ENCODE measurements at places on chromosomes 2 and 18.

GRCh38 chr2:26054598-26055348, 20.9 kb downstream of the RAB10 start:
- DNase-seq, result no peak

DNA sequence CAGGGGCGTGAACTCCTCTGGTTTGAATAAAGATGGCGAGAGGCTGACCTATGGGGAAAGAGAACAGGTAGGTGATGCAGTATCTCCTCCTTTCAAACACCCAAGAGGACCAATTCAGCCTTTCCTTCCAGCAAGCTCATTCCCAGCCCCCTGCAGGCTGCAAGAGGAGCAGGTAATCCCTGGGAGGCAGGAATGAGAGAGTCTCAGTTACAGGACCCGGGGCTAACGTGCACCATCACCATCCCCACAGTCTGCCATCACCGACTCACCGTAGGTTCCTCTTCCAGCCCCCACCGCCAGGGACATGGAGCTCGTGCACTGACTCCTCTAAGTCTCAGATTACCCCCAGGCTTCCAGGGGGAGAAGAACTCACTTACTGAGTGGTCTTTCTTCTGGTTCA, 26.7 kb downstream of the XDH start:
- no peak for DNase-seq

- peak; percentile 77 for DNase-seq
These were observed 125.1 kb upstream of the HAAO start for GRCh38 chr2:42917425-42917927.

GRCh38 chr2:206708286-206708685, 9.9 kb downstream of the DYTN start:
- DNase-seq, result no peak

DNA sequence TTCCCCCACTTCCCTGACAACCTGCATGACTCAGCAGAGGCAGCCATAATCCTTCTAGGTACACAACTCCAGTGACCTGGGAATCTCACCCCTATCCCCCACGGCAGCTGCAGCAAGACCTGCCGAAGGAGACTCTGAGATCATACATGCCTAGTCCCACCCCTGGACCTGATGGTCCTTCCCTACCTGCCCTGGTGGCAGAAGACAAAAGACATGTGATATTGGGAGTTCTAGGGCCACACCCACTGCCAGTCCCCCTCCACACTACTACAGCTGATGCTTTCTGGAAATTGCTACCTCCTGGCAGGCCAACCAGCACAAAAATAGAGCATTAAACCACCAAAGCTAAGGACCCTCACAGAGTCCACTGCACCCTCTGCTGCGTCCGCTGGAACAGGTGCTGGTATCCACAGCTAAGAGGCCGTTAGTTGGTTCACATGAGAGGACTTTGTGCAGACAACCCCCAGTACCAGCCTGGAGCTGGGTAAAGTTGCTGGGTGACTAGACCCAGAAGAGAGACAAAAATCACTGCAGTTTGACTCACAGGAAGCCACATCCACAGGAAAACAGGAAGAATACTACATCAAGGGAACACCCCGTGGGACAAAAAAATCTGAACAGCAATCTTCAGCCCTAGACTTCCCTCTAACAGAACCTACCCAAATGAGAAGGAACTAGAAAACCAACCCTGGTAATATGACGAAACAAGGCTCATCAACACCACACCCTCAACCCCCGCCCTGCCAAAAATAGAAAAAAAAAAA, 12.5 kb downstream of the MARCO start:
- DNase-seq, result no peak

DNA sequence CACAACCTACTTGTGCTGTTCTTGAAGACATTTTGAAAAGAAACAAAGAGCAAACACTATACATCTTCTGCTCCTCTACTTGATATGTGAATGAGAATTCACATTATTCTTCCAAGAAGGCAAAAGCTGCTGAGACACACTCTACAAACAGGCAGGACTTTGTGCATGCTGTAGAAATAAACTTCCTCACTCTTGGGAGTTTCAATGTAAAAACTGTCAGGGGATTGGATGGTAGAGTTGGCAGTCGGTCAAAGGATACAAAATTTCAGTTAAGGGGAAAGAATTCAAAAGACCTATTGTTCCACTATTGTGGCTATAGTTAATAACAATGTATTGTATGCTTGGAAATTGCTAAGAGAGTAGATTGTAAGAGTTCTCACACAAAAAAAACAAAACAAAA, 196.3 kb downstream of the MC4R start:
- no peak for DNase-seq

DNA sequence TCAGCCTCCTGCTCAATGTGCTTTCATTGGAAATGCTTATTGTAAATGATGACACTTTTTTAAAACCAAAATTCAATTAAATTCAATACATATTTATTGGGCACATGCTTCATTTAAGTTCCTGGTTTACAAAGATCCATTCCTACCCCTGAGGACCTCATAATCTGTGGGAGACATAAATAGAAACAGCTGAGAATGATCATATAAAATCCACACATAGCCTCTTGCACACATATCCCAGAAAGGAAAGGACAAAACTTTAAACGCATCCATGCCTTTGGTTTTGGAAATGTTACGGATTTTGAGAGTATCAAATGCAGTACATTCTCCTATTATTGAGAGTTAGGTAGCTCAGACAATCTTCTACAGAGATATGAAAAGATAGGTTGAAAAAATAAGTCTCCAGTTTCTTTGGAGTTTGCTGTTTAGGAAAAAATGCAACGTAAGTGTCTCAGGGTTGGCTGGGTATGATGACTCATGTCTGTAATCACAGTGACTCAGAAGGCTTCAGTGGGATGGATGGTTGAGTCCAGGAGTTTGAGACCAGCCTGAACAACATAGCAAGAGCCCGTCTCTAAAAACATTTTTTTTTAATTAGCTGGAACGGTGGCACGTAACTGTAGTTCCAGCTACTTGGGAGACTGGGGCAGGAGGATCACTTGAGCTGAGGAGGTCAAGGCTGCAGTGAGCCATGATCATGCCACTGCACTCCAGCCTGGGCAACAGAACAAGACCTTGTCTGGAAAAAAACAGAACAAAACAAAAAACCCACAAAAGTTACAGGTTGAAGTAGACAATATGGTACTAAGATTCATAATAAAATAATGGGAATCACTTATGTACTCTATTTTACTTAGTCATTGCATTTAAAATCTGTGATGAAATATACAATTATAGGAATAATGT, 3.9 kb upstream of the PRELID3A start:
- DNase-seq, result peak; percentile 71

GRCh38 chr2:216478151-216478550, 20.5 kb upstream of the RPL37A start:
- no peak for DNase-seq

DNA sequence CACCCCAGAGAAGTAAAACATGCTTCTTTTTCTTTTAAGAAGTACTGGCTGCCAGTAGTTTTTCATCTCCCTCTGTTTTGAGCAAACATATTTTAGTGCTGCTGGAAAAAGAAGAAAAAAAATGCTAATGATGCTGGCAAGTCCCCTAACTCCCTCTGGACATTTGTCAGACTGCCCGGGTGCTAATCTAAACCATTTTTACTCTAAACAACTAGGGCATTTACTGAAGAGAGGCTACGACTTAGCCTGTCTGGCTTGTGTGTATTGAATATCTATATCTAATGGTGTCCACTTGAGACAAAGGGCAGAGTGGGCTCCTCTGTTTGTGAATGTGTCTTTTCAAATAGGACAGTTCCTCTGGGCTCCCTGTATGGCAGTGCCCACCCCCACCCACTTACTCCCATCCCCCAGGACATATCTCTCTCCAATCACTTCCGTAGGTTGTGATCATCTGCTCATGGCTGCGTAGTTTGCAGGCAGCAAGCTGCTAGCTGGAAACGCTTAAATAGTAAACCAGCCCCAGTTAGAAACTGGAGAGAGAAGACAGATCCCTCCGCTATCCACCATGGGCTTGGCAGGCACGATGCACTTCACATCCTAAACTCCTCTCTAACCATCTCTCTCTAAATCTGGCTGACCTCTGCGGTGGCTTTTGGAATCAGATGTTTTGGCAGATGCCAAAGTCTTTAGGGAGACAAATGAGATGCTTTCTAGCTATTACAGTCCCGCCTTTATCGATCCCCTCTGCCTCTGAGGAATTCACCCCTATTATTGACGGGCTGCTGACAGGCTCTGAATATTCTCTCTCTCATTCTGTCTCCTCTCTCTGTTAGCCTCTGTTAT, 58.3 kb downstream of the DOCK10 start:
- DNase-seq, result no peak

GRCh38 chr2:14619441-14619840, 13.1 kb upstream of the LRATD1 start:
- no peak for DNase-seq

DNA sequence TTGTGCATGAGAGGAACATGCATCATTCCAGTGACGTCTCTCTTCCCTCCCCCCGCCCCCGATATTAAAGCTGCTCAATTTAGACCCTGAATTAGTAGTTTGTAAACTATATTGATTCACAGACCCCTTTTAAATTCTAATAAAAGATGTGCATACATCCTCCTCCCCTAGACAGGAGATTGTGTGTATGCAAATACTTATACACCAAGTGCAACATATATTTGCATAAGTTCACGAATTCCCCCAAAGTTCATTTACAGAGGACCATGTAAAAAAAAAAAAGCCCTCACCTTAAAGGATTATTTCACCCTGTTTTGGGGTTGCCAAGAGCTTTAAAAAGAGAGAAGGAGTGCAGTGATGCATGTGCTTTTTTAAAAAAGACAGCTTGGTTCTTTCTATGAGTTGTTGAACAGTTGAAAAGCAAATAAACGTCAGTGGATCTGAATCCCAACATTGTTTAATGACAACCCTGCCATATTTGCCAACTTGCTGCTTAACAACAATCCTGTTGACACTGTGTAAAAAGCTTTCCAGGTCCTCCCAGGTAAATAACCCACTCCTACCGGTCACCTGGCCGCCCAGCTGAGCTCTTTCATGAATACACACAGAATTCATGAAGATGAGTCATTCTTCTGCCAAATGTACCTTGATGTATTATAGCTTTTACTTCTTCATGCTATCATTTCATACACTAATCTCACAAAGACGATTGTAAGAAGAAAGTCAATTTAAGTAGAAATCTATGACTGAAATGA, 211.5 kb downstream of the IKZF2 start:
- no peak for DNase-seq

- no peak for DNase-seq
These were observed 18.2 kb downstream of the PFN4 start for GRCh38 chr2:24104906-24105305.

DNA sequence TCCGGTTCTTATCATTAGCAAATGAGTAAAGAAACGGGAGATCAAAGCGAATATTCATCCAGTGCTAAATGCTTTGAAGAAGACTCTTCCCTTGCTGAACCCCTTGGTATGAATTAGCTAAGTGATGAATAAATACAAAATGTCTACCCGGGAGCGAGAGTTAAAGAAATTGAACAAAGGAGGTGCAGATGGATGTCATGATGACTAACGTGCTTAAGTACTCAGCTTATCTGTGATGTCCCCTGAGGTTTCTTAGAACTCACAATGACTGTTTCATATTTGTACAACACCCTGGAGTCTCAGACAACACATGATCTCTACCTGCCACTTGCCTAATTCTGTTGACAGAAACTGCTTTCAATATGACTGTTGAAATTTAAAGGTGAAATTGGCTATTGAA, 148.5 kb downstream of the TMEM200C start:
- DNase-seq, result no peak

GRCh38 chr2:181911830-181912229, 20.3 kb downstream of the ITPRID2 start:
- no peak for DNase-seq

GRCh38 chr2:96437512-96437911, 67.6 kb downstream of the NEURL3 start:
- DNase-seq, result no peak

DNA sequence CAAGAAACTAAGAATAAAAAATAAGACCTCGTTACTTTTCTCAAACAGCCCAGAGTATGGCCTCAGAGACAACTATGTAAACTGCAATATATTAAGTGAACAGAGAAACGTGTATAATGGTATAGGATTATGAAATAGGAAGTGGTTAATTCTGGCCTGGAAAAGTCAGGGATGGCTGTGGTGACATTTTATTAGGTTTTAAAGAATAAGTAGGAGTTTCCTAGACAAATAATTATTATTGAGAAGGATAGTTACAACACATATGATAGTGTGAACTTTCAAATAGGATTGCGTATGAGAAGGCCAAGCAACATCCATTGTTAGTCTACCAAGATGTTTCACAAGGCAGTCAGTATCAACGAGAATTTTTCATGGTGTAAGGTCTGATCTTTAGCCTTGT, 244.1 kb downstream of the LPIN1 start:
- DNase-seq, result no peak

- DNase-seq, result peak; percentile 1
These were observed 208.8 kb downstream of the CCDC178 start for GRCh38 chr18:33231474-33232317.

DNA sequence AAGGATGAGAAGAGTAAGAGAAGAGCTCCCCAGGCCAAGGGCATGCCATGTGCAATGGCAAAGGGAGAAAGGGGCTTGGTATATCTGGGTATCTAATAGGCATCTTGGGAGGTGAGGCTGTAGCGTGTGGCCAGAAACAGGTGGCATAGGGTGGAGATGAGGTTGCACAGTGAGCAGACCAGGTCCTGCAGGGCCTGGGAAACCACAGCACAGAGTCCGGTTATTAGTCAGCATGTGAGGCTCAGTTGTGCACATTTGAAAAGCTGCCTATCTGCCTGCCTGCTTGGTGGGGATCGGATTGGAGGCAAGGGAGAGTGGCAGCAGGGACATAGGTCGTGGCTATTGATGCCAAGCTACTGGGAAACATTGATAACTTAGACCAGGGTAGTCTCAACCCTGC, 190.6 kb downstream of the TPGS2 start:
- no peak for DNase-seq

- DNase-seq, result peak; percentile 73
These were observed at the start of the genes CCDC121 and GPN1 for GRCh38 chr2:27628767-27629709. TSS of gene CCDC121 (minus strand) at chr2:27629012. CDS start at chr2:27627799, 1,213 bp downstream. TSS of gene GPN1 (plus strand) at chr2:27629050. CDS start at chr2:27629059, 9 bp downstream.

- no peak for DNase-seq
These were observed 118.1 kb upstream of the MGAT5 start for GRCh38 chr2:134135793-134136192.

GRCh38 chr18:55589625-55590291, 1.8 kb upstream of the TCF4 start:
- DNase-seq, result peak; percentile 72

- no peak for DNase-seq
These were observed 4.4 kb downstream of the NFATC1 start for GRCh38 chr18:79400091-79400590.

- DNase-seq, result no peak
These were observed 43.5 kb downstream of the ABCG8 start for GRCh38 chr2:43882312-43882711.

Data from BJ (cell line).